ENCODE measurements at places on chromosomes 6 and 20.

- no peak for DNase-seq
These were observed 55.2 kb upstream of the TBC1D7 start for GRCh38 chr6:13383328-13384163.

- DNase-seq = no peak
These were observed 26.4 kb downstream of the ANKRD60 start for GRCh38 chr20:58202044-58202443.

- no peak for DNase-seq
These were observed 213.1 kb downstream of the RNF144B start for GRCh38 chr6:18600255-18600654.

GRCh38 chr20:61759286-61760065 lies 306.2 kb downstream of the TAF4 start:
- no peak for DNase-seq

DNA sequence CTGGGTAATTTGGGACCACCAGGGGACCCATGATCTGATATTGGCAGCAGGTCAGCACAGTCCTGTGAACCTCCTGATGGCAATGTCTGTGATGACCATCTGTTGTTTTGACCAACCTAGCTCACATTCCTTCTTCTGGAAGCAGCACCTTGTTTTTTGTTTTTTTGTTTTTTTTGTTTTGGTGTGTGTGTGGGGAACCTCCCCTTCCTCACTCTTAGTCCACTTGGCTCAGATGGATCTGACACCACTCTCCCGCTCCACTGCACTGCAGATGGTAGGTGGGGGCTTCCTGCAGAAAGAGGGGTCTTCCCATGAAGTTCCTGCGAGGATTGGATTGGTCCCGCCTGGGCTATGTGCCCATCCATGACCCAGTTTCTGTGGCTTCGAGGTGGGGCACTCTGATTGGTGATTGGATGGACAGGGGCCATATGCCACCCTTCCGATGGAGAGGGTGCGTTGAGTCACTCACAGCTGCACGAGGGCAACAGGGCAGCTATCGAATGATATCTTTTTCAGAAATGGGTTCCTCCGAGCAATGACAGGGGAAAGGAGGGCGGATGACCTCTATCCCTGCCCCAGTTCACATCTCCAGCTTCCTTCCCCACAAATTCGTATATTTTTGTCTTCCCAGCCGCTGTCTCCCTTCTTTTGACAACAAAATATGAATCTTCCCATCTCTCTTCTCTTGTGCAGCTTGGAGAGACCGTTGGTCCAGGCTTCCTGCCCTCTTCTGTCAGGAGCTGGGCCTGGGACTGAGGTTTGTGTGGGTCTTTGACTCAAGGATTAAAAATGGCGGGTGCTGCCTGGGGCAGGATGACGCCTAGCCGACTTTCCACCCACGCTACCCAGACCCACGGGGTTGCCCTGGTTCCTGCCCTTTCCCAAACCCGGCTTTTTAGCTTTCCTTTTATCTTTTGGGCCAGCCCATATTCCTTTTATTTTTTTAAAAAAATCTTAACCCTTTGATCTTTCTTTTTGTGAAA lies 132.1 kb upstream of the KCNG1 start:
- no peak for DNase-seq

Data from activated CD8-positive, alpha-beta memory T cell treated with anti-CD3 and anti-CD28 coated beads for 1 hour (primary cell).